Right renal pelvis (tissue), 4 donors: ENCODE measurements at places on chromosomes 13 and 19. TPM values are rescaled to one million over a fixed set of nuclear protein-coding genes. Genes with fewer than 3 reads are reported as not detected.

GRCh38 chr19:1671716-1672037, 19.3 kb upstream of the TCF3 start:
- no peak for DNase-seq

DNA sequence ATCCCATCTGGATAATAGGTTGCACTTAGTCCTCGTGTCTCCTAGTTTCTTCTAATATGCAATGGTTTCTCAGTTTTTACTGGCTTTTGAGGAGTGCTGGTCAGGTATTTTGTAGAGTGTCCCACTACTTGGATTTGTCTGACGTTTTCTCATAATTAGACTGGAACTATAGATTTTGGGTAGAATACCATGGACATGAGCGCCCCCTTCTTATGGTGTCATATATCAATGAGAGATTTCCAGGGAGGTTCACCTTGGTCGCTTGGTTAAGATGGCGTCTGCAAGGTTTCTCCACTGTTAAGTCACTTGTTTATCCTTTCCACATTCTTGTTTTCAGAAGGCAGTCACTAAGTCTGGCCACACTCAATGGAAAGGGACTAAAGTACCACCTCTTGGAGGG, 6.7 kb downstream of the SOHLH2 start:
- no peak for DNase-seq

- no peak for DNase-seq
These were observed 4.9 kb upstream of the C2CD4C start for GRCh38 chr19:413756-414420.

Gene ZNF222
- polyA plus RNA-seq: 8.4 TPM
